Stimulated activated memory B cell treated with anti-CD40 and anti-IgM and Interleukin-4, amounts not matched to agents 10 μg/mL and 1 μg/mL and 100 μg/mL, for 72 hours (primary cell): ENCODE measurements at places on chromosomes 4 and X.

DNA sequence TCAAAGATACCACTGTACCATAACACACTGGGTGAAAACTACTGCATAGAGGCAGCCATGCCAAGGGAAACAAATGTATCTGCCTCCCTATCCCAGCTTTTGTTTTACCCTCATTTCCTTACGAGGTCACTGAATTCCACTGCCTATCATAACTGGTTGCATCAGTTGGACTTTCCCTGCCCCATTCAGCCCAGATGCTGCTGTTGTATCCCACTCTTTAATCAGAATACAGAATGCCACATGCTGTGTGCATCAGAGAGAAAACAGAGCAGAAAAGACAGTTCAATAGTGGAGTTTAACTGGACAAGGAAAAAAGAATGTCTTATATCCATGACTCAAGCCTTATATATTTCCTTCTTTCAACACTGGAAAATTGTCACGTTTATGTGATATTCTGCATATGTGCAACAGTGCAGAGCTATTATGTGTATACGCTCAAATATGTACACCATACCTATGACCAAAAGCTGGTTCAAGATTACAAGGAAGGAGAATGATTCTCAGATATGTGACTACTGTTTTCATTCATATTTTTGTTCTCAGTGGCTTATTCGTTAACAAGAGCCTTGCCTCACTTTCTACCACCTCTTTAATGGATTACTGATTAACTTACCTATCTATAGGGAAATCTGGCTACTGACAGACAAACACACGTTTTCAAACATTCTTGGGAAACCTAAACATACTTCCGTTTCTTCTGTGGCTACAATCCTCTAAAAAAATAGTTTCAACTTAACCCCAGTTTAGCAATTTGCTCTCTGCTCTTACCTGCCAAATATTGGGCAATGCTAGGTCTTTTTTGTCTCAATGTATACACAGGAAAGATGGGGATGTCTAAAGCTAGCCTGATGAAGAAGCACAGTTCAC lies 378.9 kb downstream of the SMARCA1 start:
- no peaks in the 10 kb centered on the region for H3K27me3 ChIP-seq
- H3K4me3 ChIP-seq, result no peak overlapping the region
- no peak overlapping the region for H3K27ac ChIP-seq
- ATAC-seq, result no peak

GRCh38 chr4:44448521-44449461 lies at the start of gene KCTD8:
KCTD8 (minus strand) TSS chr4:44448809.
- H3K27me3 ChIP-seq, result peaks cover 43% of the 10 kb centered on the region
- no peak within 1 kb of the TSS for H3K27ac ChIP-seq
- peak within 1 kb of the TSS; percentile 67 for H3K4me3 ChIP-seq
- H3K4me1 ChIP-seq, result peaks cover 14% of the 10 kb centered on the region
- peaks cover 4% of the 10 kb centered on the region for H3K36me3 ChIP-seq
- peak; percentile 76 for ATAC-seq

GRCh38 chrX:29852767-29853166 lies 362.6 kb upstream of the MAGEB2 start:
- no peak overlapping the region for H3K27ac ChIP-seq
- no peak overlapping the region for H3K4me3 ChIP-seq
- no peaks in the 10 kb centered on the region for H3K36me3 ChIP-seq
- no peaks in the 10 kb centered on the region for H3K27me3 ChIP-seq
- H3K4me1 ChIP-seq, result no peaks in the 10 kb centered on the region
- no peak for ATAC-seq

DNA sequence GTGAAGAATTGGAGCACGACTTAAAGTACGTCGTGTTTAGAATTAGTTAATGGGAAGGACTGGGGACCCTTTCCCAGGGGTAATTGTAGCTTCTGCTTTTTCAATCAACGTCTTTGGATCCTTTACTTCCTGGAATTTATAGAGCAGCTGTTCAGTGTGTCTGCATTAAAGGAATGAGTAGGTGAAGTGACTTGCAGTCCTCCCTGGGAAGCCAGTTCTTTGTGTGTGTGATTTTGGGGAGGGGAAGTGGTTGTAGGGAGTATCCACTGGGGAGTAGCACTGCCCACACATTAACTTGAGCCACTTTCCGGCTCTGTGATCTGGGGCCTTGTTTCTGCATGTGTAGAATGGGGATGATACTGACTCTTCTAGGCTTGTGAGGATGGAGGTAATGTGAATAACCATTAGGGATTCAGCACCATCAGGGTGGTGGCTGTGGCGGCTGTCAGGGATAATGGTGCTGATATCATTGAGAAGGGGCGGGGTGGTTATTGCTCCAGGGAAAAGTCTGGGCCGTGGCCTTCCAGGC lies 54.7 kb downstream of the TMEM131L start:
- ATAC-seq, result peak; percentile 50
- no peaks in the 10 kb centered on the region for H3K27me3 ChIP-seq
- peak overlapping the region; percentile 51 for H3K4me3 ChIP-seq
- peak overlapping the region; percentile 86 for H3K27ac ChIP-seq

- H3K27ac ChIP-seq, result no peak overlapping the region
- H3K4me1 ChIP-seq, result no peaks in the 10 kb centered on the region
- no peak for ATAC-seq
- H3K27me3 ChIP-seq, result no peaks in the 10 kb centered on the region
- H3K36me3 ChIP-seq, result peaks cover 14% of the 10 kb centered on the region
Measured at GRCh38 chr4:143643399-143643798, 57.1 kb downstream of the FREM3 start.

DNA sequence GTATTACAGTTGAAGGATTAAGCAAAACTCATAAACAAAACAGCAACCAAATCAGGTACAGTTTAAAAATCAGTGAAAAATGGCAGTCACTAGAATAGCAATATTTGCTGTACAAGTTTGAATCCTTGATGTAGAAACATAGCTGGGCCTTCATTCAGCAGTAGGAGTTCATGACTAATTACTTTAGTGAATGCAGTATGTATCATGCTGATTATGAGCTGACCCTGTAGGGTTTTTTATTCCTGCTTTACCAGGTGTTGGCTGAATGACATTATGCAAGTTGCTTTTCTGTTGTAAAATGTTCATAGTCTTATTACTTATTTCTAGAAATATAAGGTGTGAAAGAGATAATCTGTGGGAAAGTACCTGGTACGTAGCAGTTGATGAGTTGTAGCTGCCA lies 179.6 kb downstream of the CCSER1 start:
- H3K27ac ChIP-seq, result no peak overlapping the region
- ATAC-seq, result no peak
- no peak overlapping the region for H3K4me3 ChIP-seq
- H3K27me3 ChIP-seq, result no peaks in the 10 kb centered on the region

GRCh38 chr4:19993242-19993641 lies 258.5 kb upstream of the SLIT2 start:
- H3K36me3 ChIP-seq, result no peaks in the 10 kb centered on the region
- H3K4me1 ChIP-seq, result peaks cover 13% of the 10 kb centered on the region
- H3K27me3 ChIP-seq, result no peaks in the 10 kb centered on the region
- no peak for ATAC-seq

- no peaks in the 10 kb centered on the region for H3K36me3 ChIP-seq
- H3K27me3 ChIP-seq, result no peaks in the 10 kb centered on the region
- no peak overlapping the region for H3K4me3 ChIP-seq
- H3K4me1 ChIP-seq, result no peaks in the 10 kb centered on the region
Measured at GRCh38 chrX:148574237-148574973, 74.0 kb downstream of the AFF2 start.

DNA sequence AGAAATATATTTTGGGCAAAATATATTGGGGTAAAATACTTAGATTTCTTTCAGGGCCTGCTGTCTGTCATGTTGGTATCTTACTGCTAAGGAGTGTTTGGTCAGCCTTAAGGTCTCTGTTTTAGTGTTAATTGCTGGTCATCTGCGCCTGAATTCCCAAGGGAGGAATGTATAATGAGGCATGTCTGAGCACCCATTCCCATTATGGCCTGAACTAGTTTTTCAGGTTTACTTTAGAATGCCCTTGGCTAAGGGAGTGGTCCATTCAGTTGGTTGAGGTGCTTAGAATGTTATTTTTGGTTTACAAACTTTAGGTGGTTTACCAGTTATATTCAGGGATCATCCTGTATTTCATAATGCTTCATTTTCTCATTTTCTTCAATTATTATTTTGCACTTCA lies 125.9 kb downstream of the CFAP299 start:
- peaks cover 13% of the 10 kb centered on the region for H3K4me1 ChIP-seq
- H3K27ac ChIP-seq, result no peak overlapping the region
- no peak for ATAC-seq
- no peaks in the 10 kb centered on the region for H3K27me3 ChIP-seq
- no peaks in the 10 kb centered on the region for H3K36me3 ChIP-seq
- no peak overlapping the region for H3K4me3 ChIP-seq

DNA sequence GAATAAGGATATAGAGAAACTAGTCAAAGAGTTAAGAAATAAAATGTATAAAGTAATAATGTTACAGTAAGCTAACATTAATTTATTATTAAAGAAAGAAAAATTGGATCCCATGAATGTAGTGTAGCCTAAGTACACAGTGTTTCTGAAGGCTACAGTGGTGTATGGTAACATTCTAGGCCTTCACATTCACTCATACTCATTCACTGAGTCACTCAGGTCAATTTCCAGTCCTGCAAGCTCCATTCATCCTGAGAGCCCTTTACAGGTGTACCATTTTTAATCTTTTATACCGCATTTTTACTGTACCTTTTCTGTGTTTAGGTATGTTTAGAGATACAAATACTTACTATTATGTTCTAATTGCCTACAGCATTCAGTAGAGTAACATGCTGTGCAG lies 120.6 kb upstream of the AGA start:
- no peak overlapping the region for H3K4me3 ChIP-seq
- H3K36me3 ChIP-seq, result no peaks in the 10 kb centered on the region
- H3K4me1 ChIP-seq, result no peaks in the 10 kb centered on the region
- no peak for ATAC-seq

GRCh38 chrX:148290931-148291330 lies 209.5 kb upstream of the AFF2 start:
- H3K36me3 ChIP-seq, result peaks cover 5% of the 10 kb centered on the region
- H3K4me1 ChIP-seq, result no peaks in the 10 kb centered on the region
- H3K4me3 ChIP-seq, result no peak overlapping the region
- H3K27me3 ChIP-seq, result no peaks in the 10 kb centered on the region
- no peak for ATAC-seq

DNA sequence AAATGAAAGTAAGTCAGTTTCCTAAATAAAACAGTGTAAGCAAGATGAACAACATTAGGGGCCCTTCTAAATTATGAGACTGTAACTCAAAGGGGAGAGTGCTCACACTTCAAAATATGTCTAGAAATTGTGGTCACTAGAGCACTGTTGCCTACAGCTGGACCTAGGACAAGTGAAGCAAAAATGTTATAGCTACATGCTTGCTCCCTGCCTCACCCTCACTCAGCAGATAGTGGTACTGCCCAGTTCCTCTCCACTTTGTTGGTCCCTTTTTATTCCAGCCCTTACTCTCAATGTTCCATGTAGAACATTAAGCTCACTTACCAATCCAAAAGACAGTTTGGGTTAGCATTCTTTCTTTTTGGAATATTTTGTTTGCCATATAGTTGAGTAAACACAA lies 147.3 kb downstream of the GRIA3 start:
- no peak overlapping the region for H3K27ac ChIP-seq
- H3K4me1 ChIP-seq, result no peaks in the 10 kb centered on the region
- no peaks in the 10 kb centered on the region for H3K27me3 ChIP-seq
- ATAC-seq, result no peak
- no peak overlapping the region for H3K4me3 ChIP-seq

DNA sequence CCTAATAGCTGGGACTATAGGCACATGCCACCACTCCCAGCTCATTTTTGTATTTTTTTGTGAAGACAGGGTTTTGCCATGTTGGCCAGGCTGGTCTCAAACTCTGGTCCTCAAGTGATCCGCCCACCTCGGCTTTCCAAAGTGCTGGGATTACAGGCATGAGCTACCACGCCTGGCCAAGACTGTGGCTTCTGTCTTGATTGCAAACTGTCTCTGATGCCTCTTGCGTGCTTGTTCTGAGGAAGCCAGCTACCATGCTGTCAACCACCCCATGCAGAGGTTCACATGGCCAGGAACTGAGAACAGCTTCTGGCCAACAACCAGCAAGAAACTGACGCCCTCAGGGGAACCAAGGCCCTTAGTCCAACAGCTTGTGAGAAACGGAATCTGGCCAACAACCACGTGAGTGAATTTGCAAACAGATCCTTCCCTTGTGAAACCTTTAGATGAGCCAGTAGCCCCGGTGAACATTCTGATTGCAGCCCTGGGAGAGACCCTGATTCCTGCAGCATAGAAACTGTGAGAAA lies 71.2 kb downstream of the SUPT20HL2 start:
- peaks cover 12% of the 10 kb centered on the region for H3K4me1 ChIP-seq
- no peaks in the 10 kb centered on the region for H3K27me3 ChIP-seq
- peak overlapping the region; percentile 23 for H3K4me3 ChIP-seq
- H3K36me3 ChIP-seq, result no peaks in the 10 kb centered on the region
- H3K27ac ChIP-seq, result peak overlapping the region; percentile 75

- H3K36me3 ChIP-seq, result no peaks in the 10 kb centered on the region
- no peaks in the 10 kb centered on the region for H3K27me3 ChIP-seq
- no peak overlapping the region for H3K4me3 ChIP-seq
- no peaks in the 10 kb centered on the region for H3K4me1 ChIP-seq
Measured at GRCh38 chr4:156188596-156188995, 234.9 kb upstream of the CTSO start.

GRCh38 chr4:170231377-170231776 lies 141.6 kb upstream of the AADAT start:
- no peaks in the 10 kb centered on the region for H3K36me3 ChIP-seq
- no peaks in the 10 kb centered on the region for H3K4me1 ChIP-seq
- H3K27ac ChIP-seq, result no peak overlapping the region
- no peak for ATAC-seq
- no peaks in the 10 kb centered on the region for H3K27me3 ChIP-seq
- H3K4me3 ChIP-seq, result no peak overlapping the region

DNA sequence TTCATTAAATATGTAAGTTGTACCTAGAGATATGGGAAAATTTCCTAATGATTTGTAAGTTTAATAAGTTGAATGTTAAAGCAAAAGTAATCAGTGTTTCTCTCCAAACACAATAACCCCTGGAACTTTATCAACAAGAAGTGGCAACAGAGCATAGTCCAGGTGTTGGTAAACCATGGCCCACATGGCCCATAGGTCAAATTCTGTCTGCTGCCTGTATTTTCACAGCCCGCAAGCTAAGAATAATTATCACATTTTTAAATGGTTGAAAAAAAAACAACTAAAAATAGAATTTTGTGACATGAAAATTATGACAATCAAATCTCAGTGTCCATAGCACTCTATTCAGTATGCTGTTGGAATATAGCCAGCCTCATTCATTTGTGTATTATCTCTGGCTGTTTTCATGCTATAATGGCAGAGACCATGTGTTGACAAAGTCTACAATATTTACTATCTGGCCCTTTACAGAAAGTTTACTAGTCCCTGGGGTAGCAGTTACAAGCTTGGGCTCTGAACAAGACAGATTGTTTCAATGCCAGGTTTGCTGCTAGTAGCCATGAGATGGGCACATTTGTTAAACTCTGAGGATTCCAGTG lies 395.8 kb downstream of the GASK1B start:
- ATAC-seq, result no peak
- no peak overlapping the region for H3K27ac ChIP-seq
- H3K27me3 ChIP-seq, result no peaks in the 10 kb centered on the region
- no peaks in the 10 kb centered on the region for H3K4me1 ChIP-seq

GRCh38 chr4:61628727-61629126 lies 428.6 kb downstream of the ADGRL3 start:
- no peaks in the 10 kb centered on the region for H3K27me3 ChIP-seq
- no peak overlapping the region for H3K4me3 ChIP-seq
- no peaks in the 10 kb centered on the region for H3K36me3 ChIP-seq
- H3K4me1 ChIP-seq, result no peaks in the 10 kb centered on the region
- ATAC-seq, result no peak
- no peak overlapping the region for H3K27ac ChIP-seq
